ENCODE measurements at places on chromosomes 7 and 10.

DNA sequence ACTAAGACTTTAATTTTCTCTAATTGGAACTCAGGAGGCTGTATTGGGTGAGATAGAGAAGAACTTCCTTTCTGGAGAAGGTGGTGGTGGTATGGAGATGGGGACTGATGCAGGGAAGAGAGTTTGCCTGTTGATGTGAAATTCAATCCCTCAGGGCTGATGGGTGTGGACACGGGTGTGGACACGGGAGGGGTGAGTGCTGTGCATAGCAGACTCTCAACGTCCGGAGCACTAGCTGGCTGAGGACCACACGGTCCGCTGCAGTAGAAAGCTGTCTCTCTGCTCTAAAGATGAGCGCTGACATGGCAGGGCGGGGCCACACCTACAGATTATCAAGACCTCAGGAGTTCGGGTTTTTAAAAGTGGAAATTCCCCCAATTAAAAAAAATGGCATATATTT lies 148.5 kb upstream of the PITRM1 start:
- DNase-seq, result no peak

- DNase-seq, result no peak
Observed at GRCh38 chr7:19249281-19249680, 104.1 kb upstream of the FERD3L start.

DNA sequence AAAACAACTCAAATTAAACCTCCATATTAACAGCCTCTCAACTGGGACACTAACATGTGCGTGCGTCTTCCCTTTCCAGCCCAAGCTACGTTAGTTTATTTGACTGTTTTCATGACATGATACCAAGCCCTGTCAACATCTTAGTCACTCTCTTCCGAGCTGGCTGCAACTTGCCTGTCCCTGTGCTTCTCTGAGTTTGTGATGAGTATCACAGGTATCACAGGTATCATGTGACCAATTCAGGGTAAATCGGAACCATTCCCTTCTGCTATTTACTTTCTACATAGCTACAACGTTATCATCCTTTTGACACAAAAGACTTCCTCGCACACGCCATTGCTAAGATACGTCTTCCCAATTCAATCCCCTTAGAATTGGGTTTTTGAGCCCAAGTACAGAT lies 70.2 kb downstream of the CAV1 start:
- DNase-seq, result no peak

DNA sequence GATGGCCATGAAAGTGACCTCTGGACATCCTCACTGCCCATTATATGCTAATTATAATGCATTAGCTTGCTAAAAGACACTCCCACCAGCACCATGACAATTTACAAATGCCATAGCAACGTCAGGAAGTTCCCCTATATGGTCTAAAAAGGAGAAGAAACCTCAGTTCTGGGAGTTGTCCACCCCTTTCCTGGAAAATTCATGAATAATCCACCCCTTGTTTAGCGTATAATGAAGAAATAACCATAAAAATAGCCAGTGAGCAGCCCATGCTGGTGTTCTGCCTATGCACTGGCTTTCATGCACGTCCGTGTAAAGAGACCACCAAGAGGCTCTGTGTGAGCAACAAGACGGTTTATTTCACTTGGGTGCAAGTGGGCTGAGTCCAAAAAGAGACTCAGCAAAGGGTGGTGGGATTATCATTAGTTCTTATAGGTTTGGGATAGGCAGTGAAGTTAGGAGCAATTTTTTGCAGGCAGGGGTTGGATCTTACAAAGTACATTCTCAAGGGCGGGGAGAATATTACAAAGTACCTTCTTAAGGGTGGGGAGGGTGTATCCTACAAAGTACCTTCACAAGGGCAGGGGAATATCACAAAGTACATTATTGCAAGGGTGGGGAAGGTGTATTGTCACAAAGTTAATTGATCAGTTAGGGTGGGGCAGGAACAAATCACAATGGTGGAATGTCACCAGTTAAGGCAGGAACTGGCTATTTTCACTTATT lies 45.6 kb downstream of the LBX1 start:
- DNase-seq, result no peak

DNA sequence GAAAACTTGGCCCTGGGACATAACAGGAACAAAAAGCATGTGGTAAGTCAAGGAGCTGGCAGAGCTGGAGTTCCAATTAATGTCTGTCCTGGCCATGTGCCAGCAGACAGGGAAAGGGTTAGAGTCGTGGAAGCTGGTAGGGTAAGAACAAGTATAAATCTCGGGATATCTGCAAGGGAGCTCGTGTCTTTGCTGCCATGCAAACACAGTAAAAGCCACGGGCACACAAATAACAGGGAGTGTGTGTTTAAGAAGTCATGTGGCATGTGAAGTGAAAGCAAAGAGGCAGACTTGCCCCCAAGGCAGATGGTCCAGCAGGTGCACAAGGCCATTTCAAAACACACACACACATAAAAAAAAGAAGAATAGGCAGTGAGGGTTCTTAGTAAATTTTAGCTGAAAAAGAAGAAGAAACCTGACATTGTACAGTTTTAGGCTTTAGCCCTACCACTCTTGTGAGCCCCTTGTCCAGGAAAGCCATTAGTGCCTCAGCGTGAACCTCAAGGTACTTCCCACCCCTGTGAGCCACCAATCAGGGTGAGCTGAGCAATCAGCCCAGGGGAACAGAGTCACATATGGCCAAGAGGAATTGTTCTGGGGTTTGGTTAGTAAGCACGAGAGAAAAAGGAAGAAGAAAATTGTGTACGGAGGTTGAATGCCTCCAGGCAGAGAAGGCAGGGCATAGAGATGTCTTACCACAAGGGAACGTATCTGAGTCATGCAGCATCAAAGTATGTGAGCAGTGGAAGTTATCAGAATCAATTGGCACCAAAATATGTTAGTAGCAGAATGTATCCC lies 32.8 kb upstream of the ARHGAP12 start:
- DNase-seq, result no peak

DNA sequence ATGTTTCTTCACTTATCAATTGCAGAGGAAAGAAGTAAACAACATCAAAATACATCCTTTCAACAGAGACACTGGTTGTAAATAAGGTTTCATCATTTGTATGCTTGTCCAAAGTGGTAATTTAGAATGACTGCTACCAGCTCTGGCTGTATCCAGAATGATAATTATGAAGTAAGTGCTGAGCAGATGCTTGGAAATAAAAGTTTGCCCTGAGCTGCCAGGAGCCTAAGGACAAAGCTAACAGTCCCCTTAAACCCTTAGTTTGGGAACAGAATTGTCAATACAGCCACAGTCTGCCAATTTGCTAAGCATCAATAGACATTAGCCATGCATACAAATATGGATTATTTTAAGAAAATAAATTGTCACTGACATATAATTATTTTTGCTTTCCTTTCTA lies 147.0 kb upstream of the SLC13A1 start:
- no peak for DNase-seq

DNA sequence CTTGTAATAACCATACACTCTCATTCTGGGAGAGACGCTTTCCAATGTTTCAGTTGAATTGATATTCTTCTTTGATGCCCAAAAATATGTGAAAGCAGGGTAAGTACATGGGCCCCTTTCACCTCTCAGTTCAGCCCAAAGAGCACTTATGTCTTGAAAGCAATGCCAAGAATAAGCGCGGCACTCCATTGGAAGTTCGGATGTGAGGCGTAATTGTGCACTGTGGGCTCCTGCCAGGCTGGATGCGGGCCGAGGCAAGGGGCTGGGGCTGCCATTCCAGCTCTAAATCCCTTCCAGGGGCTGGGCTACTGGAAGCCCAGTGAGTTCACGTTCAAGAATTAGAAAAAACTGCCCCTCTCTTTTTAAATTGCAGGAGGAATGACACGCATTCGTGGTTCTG lies 113.8 kb downstream of the EBF3 start:
- no peak for DNase-seq

DNA sequence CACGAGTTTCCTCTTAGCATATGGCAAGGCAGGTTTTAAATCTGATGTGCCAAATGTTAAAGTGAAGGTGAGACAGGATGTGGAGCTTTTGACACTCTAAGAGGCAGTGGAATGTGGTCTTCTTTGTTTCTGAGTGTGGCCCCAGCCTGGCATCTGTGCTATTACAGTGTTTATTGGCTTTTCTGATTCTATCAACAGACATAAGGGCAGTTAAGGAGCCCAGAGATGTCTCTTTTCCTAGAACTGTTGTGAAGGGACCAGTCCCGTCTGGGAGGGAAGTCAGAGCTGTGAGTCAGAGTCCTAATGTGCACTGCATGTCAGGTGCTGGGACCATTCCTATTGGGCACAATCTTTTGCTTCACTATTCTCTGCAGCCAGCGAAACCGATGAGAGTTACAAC lies 32.5 kb downstream of the TRUB1 start:
- DNase-seq, result no peak

DNA sequence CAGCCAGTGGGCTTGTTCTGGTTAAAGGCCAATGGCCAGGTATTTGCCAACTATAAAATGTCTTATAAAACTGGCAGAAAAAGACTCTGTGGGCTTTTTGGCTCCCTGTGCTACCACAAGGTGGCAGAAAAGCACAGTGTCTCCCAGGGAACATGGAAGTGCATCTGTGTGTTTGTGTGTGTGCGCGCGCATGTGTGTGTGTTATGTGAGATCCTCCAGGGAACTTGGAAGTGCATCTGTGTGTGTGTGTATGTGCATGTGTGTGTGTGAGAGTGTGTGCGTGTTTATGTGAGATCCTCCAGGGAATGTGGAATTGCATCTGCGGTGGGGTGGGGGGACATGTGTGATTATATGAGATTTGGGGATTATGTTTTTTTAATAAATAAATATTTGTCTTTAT lies 30.2 kb upstream of the ABI1 start:
- peak; percentile 61 for DNase-seq

- peak; percentile 72 for DNase-seq
Observed at GRCh38 chr10:373526-374309, 238.5 kb downstream of the ZMYND11 start.

GRCh38 chr10:62803724-62804355 lies 680 bp upstream of the ADO start:
- no peak for DNase-seq

DNA sequence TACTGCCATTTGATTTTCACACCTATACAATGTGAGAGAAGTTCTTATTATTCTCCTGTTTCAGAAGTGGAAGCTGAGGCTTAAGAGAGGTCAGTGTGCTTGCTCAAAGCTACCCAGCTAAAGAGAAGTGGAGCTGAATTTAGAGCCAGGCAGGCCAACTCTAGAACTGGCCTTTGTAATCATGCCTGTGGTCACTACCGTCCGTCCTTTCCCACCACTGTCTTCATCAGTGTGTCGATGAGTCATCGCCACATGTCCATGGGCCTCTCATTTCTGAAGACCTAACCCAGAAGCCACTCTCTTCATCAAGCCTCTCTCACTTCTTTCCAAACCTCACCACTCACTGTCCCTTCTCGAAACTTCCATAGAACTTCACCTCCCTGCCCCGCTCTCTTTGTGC lies 237.8 kb downstream of the KIAA1217 start:
- no peak for DNase-seq

GRCh38 chr10:72080042-72080975 lies 8.0 kb downstream of the SPOCK2 start:
- DNase-seq, result no peak

DNA sequence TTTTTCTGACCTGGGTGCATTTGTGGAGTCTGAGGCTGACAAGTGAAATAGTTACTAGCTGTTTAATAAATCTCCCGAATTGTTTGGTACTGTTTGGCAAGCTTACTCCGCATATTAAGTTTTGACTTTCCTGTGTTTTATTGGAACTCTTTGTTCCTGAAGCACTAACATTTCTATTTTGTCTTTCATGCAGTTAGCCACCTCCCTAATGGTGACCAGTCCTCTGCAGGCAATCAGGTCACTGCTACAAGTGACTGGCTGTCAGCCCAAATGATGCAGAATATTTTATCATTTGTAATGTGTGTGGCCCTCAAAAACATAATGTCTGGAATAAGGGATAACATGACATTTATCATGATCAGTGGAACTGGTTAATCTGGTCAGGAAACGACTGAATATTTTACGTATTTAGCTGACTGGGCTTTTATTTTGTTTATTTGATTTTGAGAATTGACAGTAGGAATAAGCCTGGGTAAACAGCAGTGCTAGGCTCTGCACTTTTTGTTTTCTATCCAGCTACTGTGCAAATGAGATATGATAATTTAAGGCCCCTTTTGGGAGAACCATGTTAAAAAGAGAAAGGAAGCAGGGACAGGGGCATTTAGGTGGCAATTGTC lies 82.9 kb downstream of the ST7 start:
- no peak for DNase-seq

GRCh38 chr7:81740403-81740802 lies 29.4 kb downstream of the HGF start:
- no peak for DNase-seq

DNA sequence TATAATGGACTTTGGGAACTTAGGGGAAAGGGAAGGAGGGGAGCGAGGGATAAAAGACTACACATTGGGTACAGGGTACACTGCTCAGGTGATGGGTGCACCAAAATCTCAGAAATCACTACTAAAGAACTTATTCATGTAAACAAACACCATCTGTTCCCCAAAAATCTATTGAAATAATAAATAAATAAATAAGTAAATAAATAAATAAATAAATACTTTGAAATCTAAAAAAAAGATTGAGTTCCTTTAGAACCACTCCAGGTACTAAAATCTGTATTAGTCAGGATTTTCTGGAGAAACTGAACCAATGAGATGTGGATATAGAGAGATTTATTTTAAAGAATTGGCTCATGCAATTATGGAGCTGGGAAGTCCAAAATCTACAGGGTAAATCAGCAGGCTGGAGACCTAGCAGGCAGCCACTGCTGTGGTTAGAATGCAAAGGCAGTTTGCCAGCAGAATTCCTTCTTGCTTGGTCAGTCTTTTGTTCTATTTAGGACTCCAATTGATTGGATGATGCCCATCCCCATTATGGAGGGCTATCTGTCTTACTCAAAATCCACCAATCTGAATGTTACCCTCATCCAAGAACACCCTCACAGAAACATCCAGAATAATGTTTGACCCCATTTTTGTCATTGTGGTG lies 8.9 kb downstream of the IGFBP1 start:
- DNase-seq, result no peak

- DNase-seq, result no peak
Observed at GRCh38 chr7:116399819-116400218, 99.7 kb upstream of the CAV2 start.

- no peak for DNase-seq
Observed at GRCh38 chr7:36758879-36759278, 34.6 kb upstream of the AOAH start.

- no peak for DNase-seq
Observed at GRCh38 chr7:42812779-42813178, 99.1 kb downstream of the C7orf25 start.

- no peak for DNase-seq
Observed at GRCh38 chr7:8531991-8532515, 98.6 kb downstream of the NXPH1 start.

DNA sequence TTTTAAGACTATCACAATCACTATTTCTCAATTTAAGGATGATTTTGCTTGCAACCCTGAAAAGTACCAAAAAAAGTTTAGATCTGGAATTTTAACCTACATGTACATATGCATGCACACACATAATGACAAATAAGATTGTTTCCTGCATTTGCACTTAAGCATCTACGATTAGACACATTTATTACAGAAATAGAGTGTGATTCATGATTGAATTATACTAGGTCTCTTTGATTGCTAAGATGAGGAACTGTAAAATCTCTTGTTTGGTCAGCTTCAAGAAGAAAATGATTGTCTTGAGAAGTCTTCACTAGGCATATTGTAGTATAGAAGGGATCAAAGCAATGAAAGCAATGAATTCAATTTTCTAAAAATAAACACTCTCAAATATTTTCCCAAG lies 185.9 kb upstream of the AGR3 start:
- DNase-seq, result no peak

Measured in aorta (tissue), 5 donors.